ENCODE measurements at places on chromosomes 12 and 14.

GRCh38 chr12:10214895-10215267 lies 2.2 kb downstream of the GABARAPL1 start:
- no peak for DNase-seq

DNA sequence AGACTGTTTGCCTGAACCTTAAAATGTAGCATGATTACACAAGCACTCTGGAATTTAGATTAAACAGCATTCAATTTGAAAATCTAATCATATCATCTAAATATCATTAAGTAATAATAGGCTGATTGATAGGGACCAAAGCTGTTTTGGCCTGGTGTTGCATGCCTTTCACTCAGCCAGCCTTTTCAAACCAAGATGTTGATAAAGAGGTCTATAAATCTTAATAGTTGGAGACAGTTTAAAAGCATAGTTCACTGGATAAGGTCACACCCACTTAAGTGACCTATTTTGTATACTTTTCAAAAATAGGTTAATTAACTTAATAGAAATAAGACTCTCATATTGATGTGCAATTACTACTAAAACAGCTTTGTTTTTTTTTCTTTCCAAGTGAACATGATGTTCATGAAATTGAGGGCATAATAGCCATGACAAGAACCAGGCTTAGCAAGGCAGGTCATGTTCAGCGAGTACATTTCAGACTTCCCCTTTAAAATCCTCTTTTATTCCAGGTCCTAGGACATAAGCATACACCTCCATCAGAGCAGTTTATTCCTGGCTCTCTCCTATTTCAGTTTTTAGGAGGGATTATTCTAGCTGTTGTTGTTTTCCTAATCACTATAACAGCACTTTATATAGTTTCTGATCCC lies 349.0 kb downstream of the RAD51B start:
- no peak for DNase-seq

DNA sequence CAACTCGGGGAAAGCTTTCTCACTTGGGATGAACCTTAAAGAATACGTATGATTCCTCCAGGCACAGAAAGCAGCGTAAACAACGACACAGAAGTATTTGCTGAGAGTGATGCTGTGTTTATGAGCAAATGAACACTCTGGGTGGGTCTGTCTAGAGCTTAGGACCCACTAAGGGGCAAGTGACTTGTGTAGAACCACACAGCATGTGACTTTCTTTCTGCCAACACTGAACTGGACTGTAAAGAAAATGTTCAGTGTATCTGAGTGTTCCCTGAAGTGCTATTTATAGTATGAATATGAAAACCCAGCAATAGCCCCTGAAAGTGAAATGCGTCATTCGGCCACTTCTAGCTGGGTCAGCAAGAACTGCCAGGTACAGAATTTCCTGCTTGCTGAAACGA lies 78.5 kb downstream of the ST8SIA1 start:
- no peak for DNase-seq

- no peak for DNase-seq
Measured at GRCh38 chr14:67820428-67820971, 921 bp downstream of the RAD51B start.

DNA sequence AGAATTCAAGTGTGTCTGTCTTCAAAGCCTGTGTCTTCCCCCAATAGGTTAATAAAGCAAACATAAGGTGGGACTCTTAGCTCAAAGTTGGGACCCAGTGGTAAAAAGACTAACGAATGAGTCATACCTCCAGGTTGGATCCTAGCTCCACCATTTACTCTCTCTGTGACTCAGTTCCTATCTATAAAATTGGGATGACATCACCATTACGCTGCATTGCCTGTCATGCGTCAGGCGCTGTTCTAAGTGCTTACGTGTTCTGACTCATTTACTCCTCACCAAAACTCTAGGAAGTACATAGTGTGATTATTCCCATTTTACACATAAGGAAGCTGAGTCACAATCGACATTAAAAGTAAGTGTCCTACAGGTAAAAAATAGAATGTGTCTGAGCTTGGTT lies 915.8 kb downstream of the VRK1 start:
- DNase-seq = no peak

DNA sequence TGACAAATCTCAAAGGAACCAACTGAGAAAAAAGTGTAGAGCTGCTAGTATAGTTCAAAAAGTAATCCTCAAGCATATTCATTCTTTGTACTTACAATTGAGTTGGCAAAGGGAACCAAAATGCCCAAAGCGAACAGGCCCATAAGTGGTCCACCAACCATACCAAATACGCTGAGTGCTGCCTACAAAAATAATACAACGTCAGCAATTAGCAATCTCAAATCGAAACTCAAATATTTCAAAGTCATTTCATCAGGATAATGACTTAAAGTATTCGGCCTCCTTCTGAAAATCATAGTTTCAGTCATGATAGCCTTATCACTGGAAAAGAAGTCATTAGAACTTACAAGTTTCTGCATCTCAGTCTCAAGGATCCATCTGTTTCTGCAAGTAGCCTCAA lies 42.0 kb downstream of the SLC5A8 start:
- DNase-seq = no peak

- no peak for DNase-seq
Measured at GRCh38 chr12:15575671-15576541, 213.3 kb downstream of the EPS8 start.

GRCh38 chr14:77037938-77038568 lies 9.5 kb upstream of the IRF2BPL start:
- no peak for DNase-seq

DNA sequence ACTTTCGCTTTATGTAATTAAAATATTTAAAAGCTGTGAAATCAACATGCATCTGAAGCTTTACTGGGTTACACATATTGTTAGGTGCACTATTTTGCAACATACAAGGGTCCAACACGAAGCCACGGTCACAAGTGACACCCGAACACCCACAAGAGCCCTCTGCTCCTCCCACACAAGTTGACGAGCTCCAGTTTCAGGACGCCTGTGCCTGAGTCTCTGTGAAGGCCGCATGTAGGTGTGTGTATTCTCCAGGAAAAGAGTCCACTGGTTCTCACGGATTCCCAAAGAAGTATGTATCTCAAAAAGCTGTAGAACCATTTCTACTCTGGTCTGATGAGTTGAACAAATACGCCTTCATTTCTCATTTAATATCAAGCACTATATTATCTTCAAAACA lies 12.0 kb downstream of the SLC15A4 start:
- no peak for DNase-seq

DNA sequence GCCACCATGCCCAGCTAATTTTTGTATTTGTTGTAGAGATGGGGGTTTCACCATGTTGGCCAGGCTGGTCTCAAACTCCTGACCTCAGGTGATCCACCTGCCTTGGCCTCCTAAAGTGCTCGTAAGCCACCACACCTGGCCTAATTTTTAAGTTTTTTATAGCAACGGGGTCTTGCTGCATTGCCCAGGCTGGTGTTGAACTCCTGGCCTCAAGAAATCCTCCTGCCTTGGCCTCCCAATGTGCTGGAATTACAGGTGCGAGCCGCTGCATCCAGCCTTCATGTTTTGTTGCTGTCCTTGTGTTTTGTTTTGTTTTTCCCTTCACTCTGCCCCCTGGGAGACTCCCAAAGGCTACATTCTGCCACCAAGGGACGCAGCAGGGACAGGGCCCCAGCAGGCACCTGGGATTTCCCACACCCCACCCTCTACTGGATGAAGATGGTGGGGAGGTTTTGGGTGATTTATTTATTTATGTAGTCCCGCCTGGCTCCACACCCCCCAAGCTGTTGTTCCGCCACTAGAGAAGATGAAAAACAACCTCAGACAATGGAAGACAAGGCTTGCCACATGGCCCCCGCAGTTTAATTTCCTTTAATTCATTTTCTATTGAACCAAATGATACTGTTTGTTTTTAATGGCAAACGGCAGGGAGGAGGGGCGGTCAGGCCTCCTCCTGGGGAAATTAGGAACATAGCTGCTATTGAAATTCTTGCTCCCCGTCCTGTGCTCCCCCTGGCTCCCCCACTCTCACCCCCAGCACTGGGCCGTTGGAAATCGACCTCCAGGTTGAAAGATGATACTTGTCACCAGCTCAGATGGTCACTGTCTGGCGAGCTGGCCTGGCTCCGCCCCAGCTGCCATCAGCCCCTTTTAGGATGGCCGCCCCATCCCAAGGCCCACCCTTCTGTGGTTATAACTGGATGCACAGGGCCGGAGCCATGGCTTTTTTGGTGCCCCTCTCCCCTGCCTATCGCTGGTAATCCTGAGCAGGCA lies 70.3 kb downstream of the RNFT2 start:
- no peak for DNase-seq
